CD4-positive, alpha-beta T cell treated with Interleukin-17A for 1 hour (primary cell): ENCODE measurements at places on chromosomes 6 and 20.
A peak's percentile ranks its signal among the peaks of the same experiment; 100 is the strongest.

GRCh38 chr6:33469661-33470060 lies 15.3 kb downstream of the ZBTB9 start:
- DNase-seq: no peak

GRCh38 chr6:131293472-131293911 lies 158.2 kb downstream of the AKAP7 start:
- no peak for DNase-seq

- DNase-seq: no peak
These were observed 132.8 kb upstream of the ECI2 start for GRCh38 chr6:4268171-4268570.

GRCh38 chr20:63819224-63819921 lies 11.7 kb downstream of the ZBTB46 start:
- peak; percentile 23 for DNase-seq

- no peak for DNase-seq
These were observed 128.8 kb downstream of the PLCB1 start for GRCh38 chr20:8260837-8261251.

DNA sequence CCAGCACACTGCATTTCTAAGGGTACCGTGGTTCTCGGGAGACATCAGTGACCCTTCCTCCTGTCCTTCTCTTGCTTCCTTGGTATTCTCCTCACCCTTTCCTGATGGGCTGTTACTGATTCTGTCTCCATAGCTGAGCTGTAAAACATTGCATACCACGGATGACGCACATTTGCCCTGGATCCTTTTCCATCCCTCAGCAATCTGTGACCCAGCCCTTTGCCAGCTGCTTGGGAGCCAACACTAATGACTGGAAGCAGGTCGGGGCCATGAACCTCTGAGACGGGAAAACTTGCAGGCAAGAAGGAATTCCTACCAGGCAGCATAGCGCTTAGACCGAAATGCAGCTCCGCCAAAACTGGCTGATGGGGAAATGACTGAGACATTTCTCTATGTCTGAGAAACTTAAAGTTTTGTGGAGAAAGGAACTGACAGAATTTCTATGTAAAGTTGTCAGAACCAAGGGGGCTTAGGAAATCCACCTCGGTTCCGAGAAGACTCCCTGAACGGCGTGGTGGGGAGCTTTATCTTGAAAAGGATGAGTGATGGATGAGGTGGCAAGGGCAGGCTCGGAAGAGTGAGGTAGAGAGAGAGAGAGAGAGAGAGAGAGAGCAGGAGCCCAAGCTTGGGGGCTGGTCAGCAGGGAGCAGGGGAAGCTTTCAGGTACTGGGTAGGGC lies 19.2 kb downstream of the TUBB2B start:
- no peak for DNase-seq

GRCh38 chr6:15435468-15435867 lies 189.6 kb downstream of the JARID2 start:
- DNase-seq: no peak

DNA sequence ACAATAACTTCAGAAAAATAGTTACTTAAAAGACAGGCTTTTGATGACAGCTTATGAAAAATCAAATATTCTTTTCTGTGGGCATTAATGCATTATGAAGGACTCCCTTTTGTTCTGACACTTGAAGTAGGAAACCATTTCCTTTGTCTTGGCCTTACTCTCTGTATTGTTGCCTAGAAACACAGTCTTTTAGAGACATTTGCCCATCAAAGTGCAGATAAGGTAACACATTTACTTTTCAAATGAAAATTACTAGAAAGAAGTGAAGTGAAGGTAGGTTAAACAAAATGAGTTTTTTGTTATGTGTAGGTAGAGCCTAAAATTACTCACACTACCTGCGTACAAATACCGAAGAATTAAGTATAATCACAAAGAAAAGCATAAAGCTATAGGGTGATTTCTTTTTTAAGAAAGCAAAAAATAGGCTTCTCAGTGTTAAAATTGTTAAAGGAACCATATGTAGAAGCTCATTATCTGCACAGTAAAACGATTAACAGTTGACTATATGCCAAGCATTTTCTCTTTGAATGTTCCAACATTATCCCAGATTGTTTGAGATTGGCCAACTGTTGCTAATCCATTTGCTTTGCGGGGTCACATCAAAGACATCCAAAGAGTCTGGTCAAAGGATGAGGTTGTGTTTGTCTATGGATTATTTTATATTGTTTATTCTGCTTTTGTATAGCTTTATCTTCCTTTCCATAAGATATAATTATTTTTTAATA lies 542.0 kb upstream of the RNF217 start:
- no peak for DNase-seq
